ENCODE measurements at places on chromosomes 11 and 22.

GRCh38 chr11:27405134-27405533, 42.1 kb upstream of the CCDC34 start:
- DNase-seq: no peak

GRCh38 chr11:36361901-36362391, 65.9 kb downstream of the PRR5L start:
- no peak for DNase-seq

DNA sequence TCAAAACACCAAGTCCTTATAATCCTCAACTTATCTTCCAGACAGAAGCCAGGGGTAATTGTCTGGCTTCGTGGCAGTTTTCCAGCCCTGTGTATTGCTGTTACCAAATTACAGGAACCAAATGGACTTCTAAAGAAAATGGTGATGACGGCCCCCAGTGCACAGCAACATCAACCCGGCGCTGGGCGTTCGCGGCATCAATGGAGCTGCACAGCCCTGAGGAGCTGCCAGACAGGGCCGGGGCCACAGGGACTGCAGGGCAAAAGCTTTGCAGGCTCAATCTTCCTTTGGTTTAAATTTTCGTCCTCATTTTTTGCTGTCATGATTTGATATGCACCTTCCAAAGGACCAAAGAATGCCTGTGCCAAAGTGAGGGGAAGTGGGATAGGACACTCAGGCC, 292.5 kb downstream of the BRD1 start:
- no peak for DNase-seq

- DNase-seq: no peak
Observed at GRCh38 chr11:65814986-65815565, 18.7 kb upstream of the SNX32 start.

GRCh38 chr11:87173185-87174039, 135.7 kb downstream of the TMEM135 start:
- no peak for DNase-seq

Data from activated T-cell treated with anti-CD3 and anti-CD28 coated beads, Interleukin-2, amount 50 U/mL, for 1 hour (primary cell).